ENCODE measurements at places on chromosomes 4 and X.

DNA sequence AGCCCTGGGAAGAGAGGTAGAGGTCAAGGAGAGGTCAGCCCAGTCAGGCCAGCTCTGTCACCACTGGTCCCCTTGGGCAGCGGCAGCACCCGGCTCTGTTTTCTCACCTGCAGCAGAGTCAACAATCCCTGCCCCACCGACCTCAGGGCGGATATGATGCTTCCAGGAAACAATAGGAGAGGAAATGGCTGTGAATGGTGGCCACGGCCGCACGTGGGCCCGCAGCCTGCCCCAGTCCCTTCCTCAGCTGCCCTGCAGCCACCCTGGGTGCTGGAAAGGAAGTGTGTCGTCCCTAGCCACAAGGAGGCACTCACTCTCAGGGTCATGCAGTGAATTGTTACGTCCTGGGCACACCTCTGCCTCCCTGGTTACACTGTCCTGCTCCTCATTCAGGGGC lies 92.5 kb upstream of the ENPP6 start:
- peak; percentile 11 for DNase-seq

DNA sequence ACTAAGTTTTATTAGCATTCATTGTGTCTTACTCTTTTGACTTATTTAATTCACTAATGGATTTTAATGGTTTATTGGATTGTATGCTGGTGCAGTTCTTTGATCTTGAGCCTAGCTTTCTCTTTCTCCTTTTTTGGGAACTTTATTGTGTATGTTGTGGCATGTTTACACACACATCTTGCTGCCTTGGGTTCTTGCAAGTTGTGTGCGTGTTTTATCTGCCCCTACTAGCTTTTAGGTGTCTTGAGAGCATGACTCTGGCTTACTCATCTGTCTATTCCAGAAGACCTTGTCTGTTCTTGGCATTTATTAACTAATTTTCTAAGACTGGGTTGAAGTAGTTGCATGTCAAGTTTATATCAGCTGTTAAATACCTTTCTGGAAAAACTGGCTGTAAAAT lies 2.7 kb downstream of the TMEM165 start:
- DNase-seq = no peak

DNA sequence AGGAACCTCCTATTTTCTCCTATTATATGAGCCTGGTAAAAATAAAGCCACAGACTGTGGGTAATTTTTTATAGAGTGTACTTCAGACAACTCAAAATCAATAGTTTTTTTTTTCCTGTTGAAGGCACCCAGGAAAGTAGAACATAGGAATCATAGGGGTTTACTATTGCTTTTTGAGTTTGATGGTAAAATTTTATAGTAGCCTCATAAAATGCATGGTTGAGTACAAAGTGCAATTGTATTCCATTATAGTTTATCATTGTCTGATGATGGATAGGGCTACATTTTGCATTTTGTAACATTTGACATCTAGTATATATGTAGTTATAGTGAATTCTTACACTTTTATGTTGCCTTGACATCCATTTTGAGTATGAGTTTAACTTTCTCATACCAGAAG lies 455.0 kb downstream of the STIM2 start:
- DNase-seq = no peak

- no peak for DNase-seq
Observed at GRCh38 chrX:34918091-34918736, 24.4 kb upstream of the FAM47B start.

- no peak for DNase-seq
Observed at GRCh38 chrX:149313871-149314371, 191.2 kb downstream of the IDS start.

DNA sequence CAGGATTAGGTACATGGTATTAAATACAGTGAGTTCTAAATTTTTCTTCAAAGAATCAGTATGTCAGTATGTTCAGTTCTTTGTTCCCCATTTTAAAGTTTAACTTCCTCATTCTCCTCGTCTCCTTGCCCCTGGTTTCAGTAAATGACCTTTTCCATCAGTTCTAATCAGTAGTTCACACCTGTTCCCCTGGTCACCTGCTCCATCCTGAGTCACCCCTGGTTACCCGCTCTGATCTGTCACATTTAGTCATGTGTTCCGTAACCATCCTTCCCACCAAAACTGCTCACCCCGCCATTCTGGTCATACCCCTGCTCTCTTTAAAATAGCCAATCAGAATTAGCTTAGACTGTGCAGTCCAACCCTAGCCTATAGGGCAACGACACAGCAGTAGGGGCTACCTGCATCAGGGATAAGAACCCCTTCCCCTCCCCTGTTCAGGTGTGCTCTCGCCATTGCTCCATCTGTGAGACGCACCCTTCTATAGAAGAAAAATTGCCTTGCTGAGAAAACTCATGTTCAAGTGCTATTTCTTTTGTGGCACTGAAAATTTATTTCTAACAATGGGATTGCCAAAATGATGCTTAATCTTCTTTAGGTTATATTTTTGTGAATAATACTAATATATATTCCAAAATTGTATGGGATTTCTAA lies 181.3 kb downstream of the OR13H1 start:
- no peak for DNase-seq

- peak; percentile 14 for DNase-seq
Observed at GRCh38 chrX:47361538-47362511, 8.6 kb upstream of the ZNF157 start.

DNA sequence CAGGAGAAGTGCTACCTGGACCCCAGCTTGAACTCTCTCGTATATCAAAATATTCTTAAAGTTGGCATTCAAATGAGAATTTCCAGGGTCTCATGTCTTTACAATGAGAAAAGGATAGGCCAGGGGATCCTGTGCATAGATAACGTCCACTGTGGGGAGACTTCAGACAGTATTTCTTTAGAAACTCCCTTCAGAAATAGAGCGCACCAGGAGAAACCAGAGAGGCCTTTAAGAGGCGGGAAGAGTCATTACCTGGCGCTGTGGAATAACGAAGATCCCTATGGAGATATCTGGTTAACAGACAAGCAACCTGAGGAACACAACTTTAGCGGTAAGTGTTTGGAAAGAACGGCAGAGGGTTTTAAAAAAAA lies 600 bp downstream of the RADX start:
- no peak for DNase-seq

- no peak for DNase-seq
Observed at GRCh38 chr4:169948271-169948670, 77.9 kb downstream of the MFAP3L start.

DNA sequence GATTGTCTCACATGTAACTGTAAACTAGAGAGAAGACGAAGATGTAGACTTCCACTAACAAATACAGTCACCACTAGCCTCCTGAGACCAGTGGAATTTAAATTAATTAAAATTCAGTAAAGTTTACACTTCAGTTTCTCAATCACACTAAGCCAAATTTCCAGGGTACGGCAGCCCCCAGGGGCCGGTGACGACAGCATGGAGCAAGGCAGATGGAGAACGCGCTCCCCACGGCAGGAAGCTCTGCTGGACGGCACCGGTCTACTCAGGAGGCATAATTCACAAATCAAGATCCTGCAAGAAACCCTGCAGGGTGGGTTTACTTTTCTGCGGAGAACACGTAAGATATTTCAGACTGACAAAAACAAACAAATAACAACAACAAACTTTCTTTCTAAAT lies 80.7 kb downstream of the FAT1 start:
- DNase-seq = no peak

DNA sequence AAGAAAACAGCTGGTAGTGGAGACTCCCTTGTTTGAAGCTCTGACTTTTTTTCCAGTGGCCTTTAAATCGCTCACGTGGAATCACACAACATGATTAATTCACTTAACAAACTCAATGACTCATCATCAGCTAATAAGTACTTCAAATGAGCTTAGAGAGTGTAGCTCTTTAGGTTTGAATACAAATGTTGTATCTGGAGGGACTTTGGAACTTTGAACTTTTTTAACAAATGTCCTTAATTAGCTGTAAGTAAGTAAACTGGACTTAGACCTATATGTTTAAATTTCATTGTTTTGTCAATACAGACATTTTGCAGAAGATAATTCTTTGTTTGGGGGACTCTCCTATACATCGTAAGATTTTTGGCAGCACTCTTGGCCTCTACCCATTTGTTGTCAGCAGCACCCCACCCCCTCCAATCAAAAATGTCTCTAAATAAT lies 581.1 kb downstream of the SPRY1 start:
- DNase-seq = no peak

GRCh38 chrX:19659929-19660328 lies 144.6 kb upstream of the MAP3K15 start:
- DNase-seq = no peak

GRCh38 chrX:109773374-109773773 lies 40.3 kb upstream of the ACSL4 start:
- DNase-seq = no peak
